ENCODE measurements at places on chromosomes 3 and 15. TPM values are rescaled to one million over a fixed set of nuclear protein-coding genes. Genes with fewer than 3 reads are reported as not detected.

THAP10 gene
- total RNA-seq, result 0.62 TPM

LYSMD2 gene
- total RNA-seq, result 23.1 TPM

- DNase-seq, result no peak
Observed at GRCh38 chr3:12449889-12450682, 34.2 kb upstream of the TSEN2 start.

GRCh38 chr3:197674741-197675562 lies 61.8 kb downstream of the RUBCN start:
- DNase-seq, result no peak

- no peak for DNase-seq
Observed at GRCh38 chr3:10706156-10706739, 109.8 kb upstream of the SLC6A11 start.
